ENCODE measurements at places on chromosomes 2 and 18.

GRCh38 chr2:141611176-141611571 is 519.6 kb downstream of the LRP1B start:
- no peak for DNase-seq

DNA sequence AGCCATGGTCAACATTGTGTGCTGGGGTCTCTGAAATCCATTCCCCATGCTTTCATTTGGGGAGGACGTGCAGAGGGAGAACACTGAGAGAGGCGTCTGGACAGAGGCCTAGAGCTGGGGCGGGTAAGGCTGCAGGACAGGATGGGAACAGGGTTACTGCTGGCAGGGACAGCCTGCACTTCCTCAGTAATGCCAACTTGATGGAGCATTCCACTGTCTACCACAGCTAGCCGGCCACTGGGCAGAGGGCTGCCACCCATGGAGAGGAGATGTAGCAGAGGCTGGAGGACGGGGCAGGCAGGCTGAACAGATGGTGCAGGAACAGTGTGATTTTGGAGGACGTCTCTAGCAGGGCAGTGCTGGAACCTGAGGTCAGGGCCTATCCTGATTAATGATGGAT is 29.3 kb downstream of the MRPL33 start:
- no peak for DNase-seq

DNA sequence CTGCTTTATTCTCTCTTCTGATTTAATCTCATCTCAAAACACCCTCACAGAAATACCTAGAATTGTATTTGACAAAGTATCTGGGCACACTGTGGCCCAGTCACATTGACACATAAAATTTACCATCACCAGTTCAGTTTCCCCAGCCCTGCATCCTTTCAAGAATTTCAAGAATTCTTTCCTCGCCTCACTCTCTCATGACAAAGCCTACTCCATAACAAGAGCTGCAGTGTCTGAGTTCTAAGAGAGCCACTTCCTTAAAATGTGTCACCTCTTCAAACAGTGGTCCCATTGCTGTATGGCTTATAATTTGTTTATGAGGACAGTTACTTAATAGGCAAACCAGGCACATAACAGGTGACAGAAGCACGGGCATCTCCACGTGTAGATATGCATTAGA is 90.9 kb upstream of the STK39 start:
- no peak for DNase-seq

GRCh38 chr2:216754336-216754735 is 59.0 kb upstream of the IGFBP5 start:
- DNase-seq, result peak; percentile 30

DNA sequence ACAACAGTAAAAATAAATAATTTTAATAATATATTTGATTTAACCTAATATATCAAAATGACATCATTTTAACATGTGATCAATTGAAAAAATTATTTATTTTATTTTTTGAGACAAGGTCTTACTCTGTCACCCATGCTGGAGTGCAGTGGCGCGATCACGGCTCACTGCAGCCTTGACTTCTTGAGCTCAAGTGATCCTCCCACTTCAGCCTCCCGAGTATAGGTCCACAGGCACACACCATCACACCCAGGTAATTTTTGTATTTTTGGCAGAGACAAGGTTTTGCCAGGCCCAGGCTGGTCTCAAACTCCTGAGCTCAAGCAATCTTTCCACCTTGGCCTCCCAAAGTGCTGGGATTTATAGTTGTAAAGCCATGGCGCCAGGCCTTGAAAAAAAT is 126.7 kb upstream of the COPS8 start:
- no peak for DNase-seq

DNA sequence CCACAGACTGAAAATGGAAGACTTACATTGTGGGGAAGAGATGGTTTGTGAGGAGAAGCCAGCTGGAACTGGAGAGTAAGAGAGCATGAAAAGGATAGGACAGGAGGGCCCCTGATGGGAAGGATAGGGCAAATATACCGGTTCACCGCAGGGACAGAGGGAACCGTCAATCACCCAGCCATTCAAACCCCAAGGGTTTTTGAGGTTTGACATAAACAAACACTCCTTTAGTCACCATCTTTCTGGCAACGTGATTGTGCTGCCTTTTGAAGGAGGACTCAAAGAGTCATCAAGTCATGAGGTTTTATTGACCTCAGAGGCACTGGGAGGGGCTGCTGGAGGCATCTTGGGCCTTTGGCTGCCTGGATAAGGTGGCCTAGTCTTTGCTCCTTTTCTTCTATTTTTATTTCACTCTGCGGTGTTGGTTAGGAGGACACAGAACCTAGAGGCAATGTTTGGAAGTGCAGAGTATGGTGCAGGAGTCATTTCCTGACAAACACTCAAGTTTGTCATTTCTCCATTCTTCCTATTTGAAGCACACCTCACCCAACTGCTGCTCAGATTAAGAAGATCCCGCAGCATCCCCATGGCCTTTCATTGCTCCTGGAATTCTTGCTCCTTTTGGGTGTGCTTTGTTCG is 487.3 kb upstream of the SPRED2 start:
- DNase-seq, result no peak

DNA sequence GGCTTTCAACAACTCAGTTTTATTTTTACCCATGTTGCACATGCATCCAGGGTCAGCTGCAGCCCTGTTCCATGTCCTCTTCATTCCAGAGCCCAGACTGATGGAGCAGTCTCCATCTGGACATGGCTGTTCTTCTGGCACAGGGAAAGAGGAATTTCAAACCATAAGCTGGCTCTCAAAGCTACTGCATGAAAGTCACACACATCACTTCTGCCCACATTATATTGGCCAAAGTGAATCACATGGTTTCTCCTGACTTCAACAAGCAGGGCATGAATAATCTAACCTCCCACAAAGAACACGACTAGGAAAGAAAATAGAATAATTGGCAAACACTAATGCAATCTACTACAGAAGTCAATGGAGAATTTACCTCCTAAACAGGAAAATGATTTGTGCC is 94.2 kb downstream of the FTCDNL1 start:
- DNase-seq, result no peak

- peak; percentile 57 for DNase-seq
Measured at GRCh38 chr2:147756069-147756468, 88.8 kb upstream of the ACVR2A start.

DNA sequence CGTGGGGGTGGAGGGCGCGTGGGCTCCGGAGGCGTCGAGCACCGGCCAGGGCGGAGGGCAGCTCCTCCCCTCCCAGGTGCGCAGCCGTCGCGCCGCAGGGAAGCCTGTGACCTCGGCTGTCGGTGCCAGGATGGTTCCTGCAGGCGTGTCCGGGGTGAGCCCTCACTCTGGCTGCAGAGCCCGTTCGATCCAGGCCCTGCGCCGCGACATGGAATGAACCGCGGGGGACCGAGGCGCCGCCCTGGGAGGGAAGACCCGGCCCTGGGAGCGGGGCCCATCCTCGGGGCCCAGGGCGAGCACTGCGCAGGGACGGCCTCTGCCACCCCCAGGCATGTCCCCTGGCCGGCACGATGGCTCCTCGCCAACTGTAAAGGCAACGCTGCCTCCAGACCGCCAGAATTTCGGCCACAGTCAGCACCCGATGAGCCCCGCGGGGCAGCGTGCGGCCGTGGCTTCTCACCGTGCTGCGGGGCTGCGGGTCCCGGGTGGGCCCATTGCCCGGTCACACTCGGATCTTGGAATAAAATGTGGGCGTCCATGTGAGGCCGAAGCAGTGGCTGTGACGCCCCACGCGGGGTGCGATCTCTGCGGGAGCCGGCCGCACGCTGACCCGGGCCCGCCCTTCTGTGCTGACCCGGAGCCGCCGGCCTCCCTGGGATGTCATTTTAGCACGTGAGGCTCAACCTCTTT is 26.6 kb downstream of the SALL3 start:
- DNase-seq, result no peak

GRCh38 chr2:45329045-45329677 is 281.9 kb downstream of the SRBD1 start:
- DNase-seq, result no peak

DNA sequence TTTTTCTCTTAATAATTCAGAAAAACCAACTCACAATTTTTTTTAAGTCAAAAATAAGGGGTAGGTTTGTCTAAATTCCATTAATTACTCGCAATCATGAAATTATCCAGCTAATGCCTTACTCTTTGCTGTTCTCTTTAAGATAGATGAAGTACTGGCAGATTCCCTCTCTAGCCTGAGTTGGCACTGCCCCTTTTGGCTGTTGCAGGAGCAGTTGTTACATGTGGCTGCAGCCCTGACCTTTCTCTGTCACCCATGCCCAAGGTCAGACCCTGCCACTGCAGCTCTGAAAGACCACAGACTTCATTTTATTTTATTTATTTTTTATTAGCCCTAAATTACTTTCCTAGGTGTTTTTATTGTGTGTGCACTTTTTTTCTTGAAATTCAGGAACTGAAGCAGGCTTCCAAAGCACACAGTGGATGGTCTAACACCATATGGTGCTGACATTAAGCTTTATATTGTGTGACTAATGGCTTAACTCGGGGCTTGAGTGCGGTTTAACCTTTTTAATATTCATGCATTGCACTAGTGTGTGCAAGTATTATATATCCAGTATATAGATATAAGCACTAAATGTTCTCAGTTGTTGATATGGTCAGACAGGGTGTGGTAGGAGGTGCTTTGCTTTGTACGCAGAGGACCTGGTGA is 313.0 kb downstream of the CDH2 start:
- no peak for DNase-seq

DNA sequence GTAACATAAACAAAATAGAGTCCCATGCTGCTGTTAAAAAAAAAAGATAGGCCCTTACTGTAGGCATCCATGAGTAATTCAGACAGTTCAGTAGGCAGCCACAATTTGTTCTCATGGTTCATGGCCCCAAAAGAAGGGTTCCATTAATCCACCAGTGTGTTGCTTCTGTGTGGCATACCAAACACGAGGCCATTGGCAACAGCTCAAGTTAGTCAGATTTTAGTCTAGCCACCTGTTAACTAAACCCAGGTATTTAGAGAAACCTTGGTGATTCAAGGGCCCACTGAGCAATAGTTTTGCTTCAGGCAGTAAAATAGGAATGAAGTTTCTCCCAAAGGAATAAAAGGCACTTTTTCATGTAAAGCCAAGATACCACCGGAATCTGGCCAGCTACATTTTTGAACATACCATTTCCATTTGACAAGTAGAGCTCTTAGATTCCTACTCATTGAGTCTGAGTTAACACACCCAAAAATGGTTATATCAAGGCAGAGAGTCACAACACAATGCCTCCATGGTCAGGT is 80.1 kb upstream of the SRD5A2 start:
- DNase-seq, result no peak

DNA sequence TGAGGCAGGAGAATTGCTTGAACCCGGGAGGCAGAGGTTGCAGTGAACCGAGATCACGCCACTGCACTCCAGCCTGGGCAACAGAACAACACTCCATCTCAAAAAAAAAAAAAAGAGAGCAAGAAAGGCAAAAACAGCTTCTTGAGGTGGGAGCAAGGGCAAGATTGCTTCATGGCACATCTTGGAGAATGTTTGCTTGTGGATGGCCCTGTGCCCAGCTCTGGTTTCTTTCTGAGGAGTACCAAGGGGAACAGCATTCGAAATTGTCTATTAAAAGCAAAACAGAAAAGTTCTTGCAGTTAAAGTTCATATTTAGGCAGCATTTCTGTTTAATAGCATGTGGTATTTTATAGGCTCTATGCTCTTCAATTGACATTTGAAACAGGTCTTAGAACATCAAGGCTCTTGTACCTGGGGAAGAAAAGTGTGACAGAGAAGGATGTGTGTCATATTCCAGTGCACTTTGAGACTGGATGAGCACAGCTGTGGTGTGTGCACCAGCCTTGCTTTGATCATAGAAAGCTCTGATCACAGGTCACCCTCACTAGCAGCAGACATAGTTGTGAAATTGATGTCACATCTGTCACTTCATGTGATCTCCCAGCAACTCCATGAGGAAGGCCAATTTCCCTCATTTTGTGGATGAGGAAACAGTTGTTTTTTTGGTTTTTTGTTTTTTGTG is 154.3 kb downstream of the UXS1 start:
- no peak for DNase-seq

GRCh38 chr2:54639609-54640008 is 83.9 kb upstream of the EML6 start:
- DNase-seq, result no peak

- no peak for DNase-seq
Measured at GRCh38 chr2:235850289-235850688, 317.9 kb downstream of the GBX2 start.

- DNase-seq, result no peak
Measured at GRCh38 chr2:219285894-219286425, 6.8 kb downstream of the DNAJB2 start.

- DNase-seq, result no peak
Measured at GRCh38 chr18:29271501-29271900, 1094.6 kb upstream of the CDH2 start.

DNA sequence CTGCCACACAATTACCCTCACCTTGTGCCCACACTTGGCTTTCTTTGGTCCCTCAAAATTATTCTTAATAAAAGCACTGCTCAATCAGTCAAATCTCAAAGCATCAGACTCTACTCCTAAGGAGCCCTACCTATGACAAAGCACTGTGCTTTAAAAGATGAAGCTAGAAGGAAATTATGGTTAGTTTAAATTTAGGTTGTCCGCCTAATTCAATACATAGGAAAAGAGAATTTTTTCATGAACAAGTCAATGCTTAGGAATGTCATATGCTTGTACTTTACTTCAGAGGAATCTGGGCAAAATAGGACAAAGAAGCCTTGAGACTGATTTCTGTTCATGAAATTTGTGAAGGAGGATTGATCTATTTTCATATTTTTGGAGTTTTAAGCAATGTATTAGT is 726.4 kb upstream of the CDH2 start:
- DNase-seq, result no peak

DNA sequence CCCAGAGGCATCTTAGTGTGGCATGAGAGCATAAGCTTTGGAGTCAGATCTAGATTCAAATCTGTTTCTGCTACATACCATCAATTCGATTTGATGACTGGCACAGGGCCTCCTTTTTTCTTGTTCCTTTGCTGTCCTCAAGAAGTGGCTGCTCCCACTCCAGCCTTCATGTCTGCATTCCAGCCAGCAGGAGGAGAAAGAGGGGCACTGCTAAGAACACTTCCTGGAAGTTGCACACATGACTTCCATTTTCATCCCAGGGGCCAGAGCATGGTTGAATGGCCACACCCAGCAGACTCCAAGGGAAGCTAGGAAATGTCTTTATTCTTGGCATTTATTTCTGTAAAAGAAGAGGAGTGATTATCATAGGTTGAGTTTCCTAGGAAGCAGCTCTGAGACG is 50.4 kb downstream of the EML6 start:
- no peak for DNase-seq

DNA sequence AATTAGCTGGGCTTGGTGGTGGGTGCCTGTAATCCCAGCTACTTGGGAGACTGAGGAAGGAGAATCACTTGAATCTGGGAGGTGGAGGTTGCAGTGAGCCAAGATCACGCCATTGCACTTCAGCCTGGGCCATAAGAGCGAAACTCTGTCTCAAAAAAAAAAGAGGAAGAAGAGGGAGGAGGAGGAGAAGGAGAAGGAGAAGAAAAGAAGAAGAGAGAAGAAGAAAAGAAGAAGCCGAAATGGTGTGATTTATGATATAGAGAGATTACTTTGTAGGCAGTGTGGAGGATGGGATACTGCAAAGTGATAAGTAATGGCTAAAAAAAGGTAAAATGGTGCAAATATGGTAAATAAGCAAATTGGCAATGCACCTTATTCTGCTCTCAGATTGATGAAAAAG is 25.1 kb downstream of the THNSL2 start:
- DNase-seq, result no peak

GRCh38 chr2:52210161-52210560 is 1178.2 kb upstream of the NRXN1 start:
- DNase-seq, result no peak

- no peak for DNase-seq
Measured at GRCh38 chr18:2887470-2887869, 40.7 kb downstream of the EMILIN2 start.

- no peak for DNase-seq
Measured at GRCh38 chr2:122135021-122135937, 379.8 kb downstream of the TSN start.

Data from NCI-H2081 (cell line).